AG10803 (cell line): ENCODE measurements at places on chromosomes 7 and 10.

- no peak for DNase-seq
These were observed 149.0 kb upstream of the CHST15 start for GRCh38 chr10:124242365-124242764.

- no peak for DNase-seq
These were observed 65.6 kb downstream of the ZNF503 start for GRCh38 chr10:75335983-75336382.

DNA sequence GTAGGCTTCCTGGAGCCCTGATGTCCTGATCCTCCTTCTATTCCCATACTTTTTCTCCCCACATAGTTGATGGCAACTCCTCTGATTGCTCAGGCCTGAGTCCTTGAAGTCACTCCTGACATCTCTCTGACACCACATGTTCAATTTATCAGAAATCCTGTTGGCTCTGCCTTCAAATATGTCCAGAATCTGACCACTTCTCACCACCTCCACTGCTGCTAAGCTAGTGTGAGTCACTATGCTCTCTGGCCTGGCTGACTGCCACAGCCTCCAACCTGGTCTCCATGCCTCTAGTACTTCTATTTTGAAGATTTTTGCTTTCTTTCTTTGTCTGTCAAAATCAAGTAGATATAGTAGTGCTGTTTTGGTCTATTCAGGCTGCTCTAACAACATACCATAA, 53.0 kb downstream of the TMEM229A start:
- DNase-seq = no peak

DNA sequence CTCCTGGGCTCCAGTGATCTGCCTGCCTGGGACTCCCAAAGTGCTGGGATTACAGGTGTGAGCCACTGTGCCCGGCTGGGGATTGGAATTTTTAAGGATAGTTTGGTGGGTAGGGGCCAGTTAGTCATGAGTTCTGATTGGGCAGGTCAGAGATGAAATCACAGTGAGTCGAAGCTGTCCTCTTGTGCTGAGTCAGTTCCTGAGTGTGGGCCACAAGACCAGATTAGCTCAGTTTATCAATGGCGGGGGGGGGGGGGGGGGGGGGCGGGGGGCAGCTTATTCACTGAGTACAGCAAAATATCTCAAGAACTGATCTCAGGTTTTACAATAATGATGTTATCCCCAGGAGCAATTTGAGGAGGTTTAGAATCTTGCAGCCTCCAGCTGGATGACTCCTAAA, 11.6 kb upstream of the ERCC6 start:
- peak; percentile 55 for DNase-seq

- DNase-seq = no peak
These were observed 205.3 kb downstream of the CHCHD3 start for GRCh38 chr7:132876576-132876975.

GRCh38 chr7:23529262-23529859, 2.4 kb downstream of the TRA2A start:
- no peak for DNase-seq

- DNase-seq = no peak
These were observed 12.8 kb upstream of the DRGX start for GRCh38 chr10:49408519-49409306.

DNA sequence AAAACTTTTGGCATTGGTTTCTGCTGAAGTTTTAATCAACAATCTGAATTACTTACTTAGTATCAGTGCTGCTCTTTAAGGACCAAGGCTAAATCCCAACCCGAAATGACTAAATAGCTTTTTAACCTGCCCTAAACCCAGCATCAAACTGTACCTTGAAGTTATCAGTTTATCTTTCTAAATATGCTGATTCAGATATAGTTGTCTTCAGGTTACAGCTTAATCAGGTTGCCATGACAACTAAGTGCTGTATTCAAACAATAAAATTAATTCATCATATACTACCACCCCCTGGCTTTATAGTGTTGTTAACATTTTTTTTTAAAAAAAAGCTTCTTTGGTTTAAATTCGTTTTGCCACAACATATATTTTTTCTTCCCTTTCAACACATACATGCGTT, 239.6 kb downstream of the TWIST1 start:
- no peak for DNase-seq

DNA sequence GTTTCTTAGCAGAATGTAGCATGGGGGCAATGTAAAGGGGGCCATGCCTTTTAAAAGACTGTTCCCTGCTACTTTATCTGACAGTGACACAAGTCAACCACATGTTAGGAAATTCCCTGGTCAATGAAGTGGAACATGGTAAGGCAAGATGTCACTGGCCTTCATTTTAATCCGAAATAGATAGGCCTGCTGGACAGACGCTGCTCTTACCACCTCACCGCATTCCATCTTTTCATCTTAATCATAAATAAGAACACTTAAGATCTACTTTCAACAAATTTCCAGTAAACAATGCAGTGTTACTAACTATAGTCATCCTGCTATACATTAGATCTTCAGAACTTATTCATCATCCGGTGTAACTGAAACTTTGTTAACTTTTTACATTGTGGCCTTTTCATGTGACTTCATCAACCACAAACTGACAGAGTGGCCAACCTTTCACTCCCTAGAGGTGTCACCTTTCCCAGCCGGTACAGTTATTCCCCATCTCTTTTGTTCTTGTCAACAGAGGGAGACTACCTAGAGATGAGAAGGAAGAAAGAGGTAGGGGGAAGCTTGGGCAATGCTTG, 15.6 kb downstream of the ASB4 start:
- no peak for DNase-seq

DNA sequence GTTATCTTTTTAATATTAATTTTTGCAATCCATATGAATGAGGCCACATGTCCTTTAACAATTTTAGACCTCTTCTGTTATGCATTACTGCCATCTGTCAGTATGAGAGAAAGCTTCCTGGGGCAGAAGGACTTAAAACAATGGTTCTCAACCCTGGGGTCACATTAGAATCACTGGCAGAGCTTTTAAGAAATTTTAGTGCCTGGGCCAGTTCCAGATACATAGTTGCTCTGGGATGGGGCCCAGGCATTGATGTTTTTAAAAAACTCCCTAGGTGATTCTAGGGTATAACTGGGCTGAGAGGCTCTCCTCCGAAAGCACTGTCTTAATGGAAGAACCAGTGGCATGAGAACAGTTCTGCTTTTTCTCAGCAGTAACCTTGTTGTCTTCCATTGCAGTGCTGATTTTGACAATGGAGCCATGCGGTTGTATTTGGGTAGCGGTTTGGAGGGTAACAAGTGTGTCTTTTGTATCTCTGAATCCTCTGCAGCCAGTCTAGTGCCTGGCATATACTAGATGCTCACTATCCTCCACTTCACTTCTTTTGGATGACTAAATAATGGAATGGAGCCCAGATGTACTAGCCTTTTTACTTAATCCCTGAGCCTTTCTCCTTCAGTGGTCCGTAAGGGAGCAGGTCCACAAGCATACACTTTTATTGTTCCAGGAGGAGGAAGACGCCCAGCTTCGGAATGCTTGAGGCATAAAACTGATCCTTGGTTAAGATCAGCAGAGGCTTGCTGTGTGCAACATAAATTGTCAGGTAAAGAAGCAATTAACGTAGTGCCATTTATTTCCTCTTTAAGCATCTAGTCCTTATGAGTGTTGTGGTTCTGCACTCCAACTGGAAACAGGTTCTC, 227.1 kb downstream of the AUTS2 start:
- DNase-seq = no peak

GRCh38 chr10:13102002-13102794, 2.2 kb downstream of the OPTN start:
- peak; percentile 68 for DNase-seq

- DNase-seq = no peak
These were observed 852.3 kb upstream of the CELF2 start for GRCh38 chr10:10165415-10165814.

- no peak for DNase-seq
These were observed 2.9 kb upstream of the SGPL1 start for GRCh38 chr10:70812814-70813213.

DNA sequence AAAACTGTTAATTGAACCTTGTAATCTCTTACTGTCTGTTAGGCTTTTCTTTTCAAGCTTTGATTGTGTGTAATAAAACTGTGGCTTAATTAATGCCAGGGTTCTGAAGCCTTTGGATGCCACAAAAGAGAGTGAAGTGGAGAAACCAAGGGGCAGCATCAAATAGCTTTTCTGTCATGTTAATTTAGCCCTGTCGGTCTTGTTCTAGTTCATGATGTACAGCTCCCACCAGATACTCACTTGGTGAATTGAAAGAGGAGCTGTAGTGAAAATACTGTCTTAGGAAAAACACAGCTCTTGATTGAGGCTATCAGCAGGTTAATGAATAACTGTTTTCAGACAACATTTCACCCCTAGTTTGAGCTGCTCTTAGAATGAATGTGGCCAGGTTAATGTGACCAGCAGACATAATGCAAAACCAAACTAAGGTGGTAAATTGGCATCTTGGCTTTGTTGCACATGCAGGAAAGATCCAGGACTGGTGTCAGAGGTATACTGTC, 94.2 kb downstream of the POLL start:
- no peak for DNase-seq

DNA sequence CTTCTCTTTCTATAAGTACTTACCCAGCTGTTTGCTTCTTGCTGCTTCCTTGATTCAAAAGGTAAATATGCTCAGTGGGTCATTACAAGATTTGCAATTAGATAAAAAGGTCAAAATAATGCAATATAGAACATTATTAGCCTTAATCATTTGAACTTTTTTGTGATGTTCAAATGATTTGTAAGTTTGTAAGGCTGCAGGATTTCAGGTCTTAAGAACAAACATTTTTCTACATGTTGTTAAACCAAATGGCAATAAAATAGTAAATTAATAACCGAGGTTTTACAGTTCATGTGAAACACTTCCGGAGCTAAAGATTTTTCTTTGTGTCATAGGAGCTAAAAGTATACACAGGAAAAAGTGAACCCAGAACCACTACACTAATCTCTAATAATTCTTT, 16.2 kb upstream of the SCIN start:
- DNase-seq = no peak

- DNase-seq = no peak
These were observed 358.2 kb upstream of the IGFBP3 start for GRCh38 chr7:46279290-46279689.

DNA sequence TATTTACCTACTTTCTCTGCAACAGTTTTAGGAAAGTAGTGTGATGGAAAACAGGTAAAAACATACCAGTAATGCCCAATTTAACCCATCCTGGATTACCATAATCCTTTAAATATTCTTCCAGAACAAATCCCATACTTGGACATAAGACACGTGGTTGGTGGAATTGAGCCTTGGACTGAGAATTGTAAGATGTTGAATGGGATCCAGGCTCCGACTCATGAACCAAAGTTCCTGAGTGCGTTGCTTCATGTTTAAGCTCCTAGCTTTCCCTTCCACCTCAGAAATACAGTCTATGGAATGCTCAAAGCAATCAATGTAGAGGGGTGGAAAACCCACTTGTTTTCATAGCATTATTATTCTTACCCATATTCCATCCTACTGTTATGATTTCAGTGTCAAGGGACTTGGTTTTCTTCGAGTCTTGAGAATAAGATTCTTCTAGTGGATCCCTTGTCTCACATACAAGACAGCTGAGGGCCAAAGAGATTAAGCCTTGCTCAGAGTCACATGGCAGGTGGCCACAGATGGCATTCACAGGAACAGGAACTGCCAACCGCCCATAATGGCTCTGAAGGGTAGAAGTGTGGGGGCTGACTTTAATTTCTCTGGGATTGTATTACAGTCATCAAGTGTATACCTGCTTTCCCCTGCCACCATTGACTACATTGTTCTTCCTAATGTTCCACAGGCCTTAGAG, 171.2 kb downstream of the GFRA1 start:
- DNase-seq = peak; percentile 53

DNA sequence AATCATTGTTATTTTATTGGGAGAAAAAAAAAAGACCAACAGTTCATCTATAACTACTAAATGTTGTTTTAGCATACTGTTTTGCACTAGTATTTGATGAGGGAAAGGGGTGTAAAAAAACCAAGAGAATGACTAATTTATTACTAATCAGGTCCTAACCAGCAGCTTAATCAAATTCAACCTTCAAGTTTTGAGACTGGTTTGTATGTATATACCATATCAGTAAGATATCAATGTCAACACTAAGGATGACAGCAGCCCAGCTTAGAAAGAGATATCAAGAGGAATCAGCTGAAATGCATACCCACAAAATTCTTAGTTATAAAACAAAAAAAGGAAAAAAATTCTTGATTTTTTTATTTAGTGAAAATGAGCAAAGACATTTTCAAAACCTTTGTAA, 122.6 kb downstream of the KMT2C start:
- DNase-seq = no peak

DNA sequence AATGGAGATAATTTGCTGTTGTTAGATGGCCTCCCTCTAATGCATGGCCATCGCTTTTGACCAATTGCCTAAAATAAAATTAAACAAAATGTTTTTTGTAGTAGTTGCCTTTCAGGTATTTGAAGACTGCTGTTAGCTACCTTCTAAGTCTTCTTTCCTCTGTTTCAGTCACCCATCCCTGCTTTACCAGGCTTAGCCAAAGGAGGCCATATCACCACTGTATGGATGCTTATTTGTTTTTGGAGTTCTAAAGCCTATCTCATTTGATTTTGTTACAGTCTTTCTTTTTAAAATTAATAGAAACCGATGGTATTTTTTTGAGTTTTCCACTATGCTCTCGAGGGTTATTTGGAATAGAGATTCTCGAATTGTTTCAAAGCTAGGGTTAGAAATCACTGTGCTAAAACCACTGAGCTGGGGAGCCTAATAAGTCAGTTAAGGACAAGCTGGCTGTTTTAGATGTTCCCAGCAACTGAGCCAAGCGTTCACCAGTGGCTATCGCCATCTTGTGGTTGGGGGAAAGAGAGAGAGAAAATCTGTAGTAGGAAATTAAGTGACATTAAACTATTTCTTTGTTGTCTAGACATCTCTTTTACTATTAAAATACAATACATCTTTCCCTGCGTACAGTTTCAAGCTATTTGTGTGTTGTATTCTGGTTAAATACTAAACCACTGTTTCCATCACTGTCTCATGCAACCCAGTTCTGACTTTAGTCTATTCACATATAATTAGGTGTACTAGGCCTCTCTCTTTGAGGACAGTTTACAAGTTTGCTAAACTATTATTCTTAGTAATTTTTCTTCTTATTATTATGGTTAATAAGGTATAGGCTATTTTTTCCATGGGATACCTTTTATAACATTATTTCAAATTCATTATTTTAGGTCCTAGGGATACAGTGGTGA, 52.2 kb downstream of the GPR158 start:
- peak; percentile 51 for DNase-seq

DNA sequence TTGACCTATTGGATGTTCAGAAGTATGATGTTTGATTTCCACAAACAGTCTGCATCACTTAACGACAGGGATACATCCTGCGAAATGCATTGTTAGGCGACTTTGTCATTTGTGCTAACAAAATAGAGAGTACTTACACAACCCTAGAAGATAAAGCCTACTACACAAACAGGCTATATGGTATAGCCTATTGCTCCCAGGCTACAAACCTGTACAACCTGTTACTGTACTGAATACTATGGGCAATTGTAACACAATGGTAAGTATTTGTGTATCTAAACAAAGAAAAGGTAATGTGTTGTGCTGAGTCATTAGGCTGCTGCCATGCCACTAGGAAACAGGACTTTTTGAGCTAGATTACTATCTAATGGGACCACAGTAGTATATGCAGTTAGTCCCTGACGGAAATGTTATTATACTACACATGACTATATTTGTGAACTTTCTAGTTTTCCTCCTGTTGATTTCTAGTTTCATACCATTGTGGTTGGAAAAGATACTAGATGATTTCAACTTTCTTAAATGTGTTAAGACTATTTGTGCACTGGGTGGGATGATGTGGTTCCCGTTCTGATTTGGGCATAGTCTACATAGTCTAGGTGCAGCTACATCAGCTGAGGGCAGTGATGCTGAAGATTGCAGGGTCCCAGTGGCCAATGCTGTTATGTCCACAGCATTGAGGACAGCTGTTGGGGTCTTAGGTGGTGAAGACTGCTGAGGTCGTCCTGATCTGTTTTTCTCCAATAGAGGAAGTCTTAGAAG, 161.7 kb downstream of the HTR7 start:
- DNase-seq = no peak
